ENCODE measurements at places on chromosomes 3 and 15.

GRCh38 chr15:72426753-72427152, 28.6 kb downstream of the TMEM202 start:
- DNase-seq, result no peak

- peak; percentile 64 for DNase-seq
Observed at GRCh38 chr3:172749230-172749965, 1.1 kb upstream of the ECT2 start.

- no peak for DNase-seq
Observed at GRCh38 chr3:57080171-57080570, 19.7 kb downstream of the SPATA12 start.

DNA sequence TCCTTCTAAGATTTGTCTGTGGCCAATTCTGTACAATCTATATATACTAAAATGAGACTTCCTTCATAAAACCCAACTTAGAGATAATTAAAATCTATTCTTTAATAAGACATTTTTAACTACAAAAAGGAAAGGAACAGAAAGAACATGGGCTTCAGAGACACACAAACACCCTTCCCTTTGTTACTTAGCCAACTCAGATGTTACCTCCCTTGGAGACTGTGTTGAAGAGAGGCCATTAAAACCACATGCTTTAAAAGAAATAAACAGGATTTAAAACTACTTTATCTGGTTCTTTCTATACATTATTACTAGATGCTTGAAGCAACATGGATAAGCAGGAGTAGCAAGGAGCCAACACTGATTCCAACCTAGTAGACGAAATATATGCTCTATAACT, 42.0 kb downstream of the LRRFIP2 start:
- no peak for DNase-seq

GRCh38 chr3:18027161-18027939, 284.9 kb upstream of the TBC1D5 start:
- DNase-seq, result no peak

- DNase-seq, result no peak
Observed at GRCh38 chr3:144810160-144810559, 838.5 kb downstream of the DIPK2A start.

GRCh38 chr3:75650191-75650590, 13.9 kb upstream of the FRG2C start:
- no peak for DNase-seq

GRCh38 chr3:43542328-43543043, 79.3 kb downstream of the ANO10 start:
- DNase-seq, result no peak

DNA sequence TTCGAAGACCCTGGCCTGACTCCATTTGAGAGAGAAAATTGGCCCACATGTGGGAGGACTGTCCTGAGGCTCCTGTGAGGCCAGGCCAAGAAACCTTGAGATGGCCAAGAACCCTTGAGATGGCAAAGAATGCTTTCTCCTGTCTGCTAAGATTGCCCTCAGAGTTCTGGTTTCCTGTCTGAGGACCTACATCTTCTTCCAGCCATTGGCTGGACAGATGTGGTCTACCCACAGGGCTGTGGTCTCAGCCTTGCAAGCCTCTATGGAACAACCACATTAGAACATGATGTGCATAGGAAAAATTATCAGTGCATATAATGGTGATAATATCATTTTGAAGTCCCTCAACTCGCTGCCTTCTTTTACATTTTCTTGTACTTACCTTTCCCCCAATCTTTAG, 10.8 kb upstream of the RASA2 start:
- no peak for DNase-seq
